ENCODE measurements at places on chromosomes 7 and 10.

DNA sequence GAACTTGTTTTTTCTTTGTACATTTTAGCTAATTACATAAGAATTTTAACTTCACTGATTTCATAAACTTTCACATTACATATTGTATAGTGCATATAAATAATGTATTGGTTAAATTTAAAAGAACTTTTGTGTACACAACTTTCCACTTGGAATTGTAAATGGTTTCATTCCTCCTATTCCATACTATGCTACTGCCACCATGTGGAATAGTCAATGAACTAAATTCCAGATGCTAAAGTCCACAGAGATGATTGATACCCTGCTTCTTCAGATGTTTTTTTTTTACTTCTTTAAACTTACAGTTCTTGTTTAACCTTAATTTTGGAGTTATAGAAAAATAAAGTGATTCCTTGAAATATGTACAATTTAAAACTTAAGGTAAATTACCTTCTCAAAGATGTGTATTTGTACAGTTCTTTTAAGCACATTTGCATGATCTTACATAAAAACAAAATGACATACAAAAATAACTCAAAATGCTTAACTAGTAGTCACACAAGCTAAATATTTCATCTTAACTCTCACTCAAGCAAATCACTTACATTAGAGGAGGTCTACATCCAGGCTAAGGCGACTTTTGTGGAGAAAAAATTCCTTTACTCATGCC lies 247.6 kb upstream of the HGF start:
- DNase-seq, result no peak

DNA sequence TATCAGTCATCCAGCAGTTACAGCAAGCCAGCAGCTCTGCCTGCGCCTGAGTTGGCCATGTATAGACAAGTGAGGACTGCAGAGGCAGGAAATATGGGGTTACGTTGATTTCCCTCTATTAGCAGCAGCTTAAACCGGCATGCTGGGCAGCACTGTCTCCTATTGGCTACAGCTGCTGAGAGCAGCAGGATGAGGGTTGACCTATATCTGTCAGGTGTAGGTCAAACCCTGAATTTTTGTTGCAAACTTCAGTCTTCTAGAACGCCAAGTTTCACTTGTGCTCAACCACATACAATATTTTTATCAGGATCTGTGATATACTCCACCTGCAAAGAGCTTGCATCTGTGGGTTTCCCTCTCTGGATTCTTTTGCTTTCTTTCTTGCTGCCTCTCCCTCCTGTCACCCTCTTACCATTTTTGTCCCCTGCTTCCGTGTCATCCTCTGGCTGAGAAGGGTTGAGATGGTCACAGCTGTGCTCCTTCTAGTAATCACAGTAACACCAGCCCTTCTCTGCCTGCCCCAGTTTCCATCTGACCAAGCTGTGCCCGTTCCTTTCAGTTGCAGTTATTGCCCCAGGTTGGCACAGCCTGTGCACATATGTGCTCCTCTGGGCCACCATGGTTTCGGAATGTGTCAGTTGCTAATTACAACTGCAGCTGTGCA lies 23.8 kb upstream of the GLCCI1 start:
- DNase-seq, result no peak

- DNase-seq, result no peak
Observed at GRCh38 chr7:73978661-73979563, 49.1 kb upstream of the ELN start.

- DNase-seq, result no peak
Observed at GRCh38 chr10:89921403-89921802, 220.0 kb downstream of the KIF20B start.

DNA sequence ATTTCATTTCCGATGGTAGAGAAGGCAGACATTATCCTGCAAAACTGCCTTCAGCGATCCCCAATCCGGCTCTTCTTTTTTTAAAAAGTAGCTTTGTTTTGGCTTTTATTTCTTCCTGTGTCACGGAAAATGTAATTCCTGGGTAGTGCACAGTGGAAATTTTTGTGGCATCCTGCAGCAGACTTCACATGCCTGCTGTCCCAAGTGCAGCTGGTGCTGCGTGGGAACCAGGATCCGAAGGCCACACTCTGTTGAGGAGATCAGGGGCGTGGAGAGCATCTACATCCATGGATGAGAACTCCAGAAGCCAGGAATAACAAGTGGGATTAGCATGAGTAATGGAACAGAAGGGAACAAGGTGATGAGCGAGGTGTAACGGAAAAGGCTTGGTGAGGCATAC lies 4.6 kb downstream of the VWA2 start:
- no peak for DNase-seq

- no peak for DNase-seq
Observed at GRCh38 chr7:2673934-2674333, 14.1 kb upstream of the AMZ1 start.

- peak; percentile 61 for DNase-seq
Observed at GRCh38 chr10:77746047-77746707, 108.6 kb upstream of the KCNMA1 start.

- peak; percentile 24 for DNase-seq
Observed at GRCh38 chr10:103493916-103494877, 692 bp downstream of the NEURL1 start.

DNA sequence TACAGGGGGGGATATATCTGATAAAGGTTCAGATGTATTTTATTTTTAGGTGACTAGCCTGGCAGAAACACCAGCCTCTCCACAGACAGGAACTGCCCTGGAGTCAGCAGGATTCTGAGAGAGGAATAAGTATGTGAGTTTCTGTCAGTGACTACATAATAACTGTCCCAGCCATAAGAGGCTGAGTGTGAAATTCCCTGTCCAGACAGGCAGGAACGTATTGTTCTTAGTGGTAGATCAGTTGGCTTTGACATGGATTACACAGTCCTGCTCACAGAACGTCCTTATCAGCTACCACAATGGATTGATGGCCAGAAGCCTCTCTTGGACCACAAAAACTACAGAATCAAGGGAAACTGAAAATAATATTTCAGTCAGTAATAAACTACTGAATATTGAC lies 709.8 kb downstream of the PCDH15 start:
- no peak for DNase-seq

DNA sequence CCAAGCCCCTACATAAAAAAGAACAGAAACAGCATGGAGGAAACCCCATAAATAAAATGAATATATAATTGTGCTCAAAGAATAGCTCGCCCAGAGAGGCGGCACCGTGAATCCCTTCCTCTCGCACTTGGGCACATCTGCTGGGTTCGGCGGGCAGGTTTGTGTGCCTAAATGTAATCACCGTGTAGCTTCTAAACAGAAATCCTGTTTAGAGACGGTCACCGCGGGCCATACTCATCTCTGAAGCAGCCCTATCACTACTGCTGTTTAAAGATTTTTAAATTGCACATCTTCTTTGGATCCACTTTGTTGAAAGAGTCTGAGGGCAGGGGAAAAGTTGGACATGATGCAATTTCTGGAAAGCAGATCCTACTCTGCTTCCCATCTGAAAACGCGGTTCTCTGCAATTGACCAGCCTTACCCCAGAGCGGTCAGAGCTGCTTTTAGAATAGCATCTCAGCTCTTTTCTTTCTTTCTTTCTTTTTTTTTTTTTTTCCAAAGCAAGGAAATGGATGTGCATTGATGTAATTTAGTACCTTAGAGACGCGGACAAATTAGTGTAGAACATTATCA lies 6.4 kb downstream of the DRGX start:
- no peak for DNase-seq

GRCh38 chr7:89002981-89003956 lies 207.7 kb upstream of the TEX47 start:
- no peak for DNase-seq

- no peak for DNase-seq
Observed at GRCh38 chr10:133358162-133358924, 524 bp upstream of the FUOM start.

DNA sequence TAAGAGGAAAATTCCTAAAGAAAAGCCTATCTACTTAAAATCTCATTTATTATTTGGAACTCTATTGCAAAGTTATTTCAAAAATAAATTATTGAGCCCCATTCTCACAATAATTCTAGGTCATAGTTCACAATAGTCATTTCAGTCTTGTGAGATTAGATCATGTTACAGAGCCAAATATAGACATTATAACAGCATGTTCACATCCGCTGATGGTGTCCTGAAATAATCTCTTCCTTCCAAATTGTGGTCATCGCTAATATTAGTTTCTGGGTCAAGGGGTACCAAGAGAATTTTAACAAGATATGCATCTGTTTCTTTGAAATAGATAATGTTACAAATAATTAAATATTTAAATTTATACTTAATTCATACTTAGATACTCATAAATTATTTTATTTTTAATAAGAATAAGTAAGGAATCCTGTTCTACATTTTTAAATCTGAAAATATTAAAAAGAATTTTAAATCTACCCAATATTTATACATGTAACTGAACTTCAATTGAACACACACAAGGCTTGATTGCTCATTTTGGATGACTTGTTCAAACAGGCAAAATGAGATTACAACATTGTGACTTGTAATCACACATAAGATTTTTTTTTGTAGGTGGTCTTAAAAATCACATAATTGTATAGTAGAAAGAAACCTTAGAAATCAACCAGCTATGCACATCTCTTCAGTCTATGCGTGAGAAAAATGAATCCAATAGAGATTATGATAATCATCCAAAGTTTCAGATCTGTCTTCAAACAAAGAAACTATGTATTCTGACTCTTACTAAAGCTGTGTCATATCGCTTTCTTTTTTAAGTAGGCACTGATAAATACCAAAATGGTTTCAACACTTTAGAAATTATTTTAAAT lies 13.1 kb downstream of the GNAT3 start:
- DNase-seq, result no peak

DNA sequence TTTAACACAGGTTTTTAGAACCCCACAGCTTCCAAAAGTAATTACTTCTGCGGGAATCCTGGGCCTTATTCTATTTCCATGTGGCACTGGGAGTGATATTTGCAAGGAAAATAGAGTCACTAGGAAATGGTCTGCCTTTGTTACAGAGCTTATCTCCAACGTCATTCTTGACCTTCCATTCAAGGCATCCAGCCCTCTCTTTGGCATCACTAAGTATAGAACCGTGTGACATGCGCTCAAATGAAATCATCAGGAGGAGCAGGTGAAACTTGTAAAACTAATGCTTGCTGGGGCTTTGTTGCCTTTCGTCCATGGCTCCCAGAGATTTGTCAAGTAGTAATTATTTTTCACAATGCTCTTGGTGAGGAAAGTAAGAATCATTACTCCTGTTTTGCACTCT lies 73.4 kb downstream of the PAPSS2 start:
- DNase-seq, result no peak

GRCh38 chr10:26464632-26465280 lies 26.6 kb downstream of the APBB1IP start:
- no peak for DNase-seq

DNA sequence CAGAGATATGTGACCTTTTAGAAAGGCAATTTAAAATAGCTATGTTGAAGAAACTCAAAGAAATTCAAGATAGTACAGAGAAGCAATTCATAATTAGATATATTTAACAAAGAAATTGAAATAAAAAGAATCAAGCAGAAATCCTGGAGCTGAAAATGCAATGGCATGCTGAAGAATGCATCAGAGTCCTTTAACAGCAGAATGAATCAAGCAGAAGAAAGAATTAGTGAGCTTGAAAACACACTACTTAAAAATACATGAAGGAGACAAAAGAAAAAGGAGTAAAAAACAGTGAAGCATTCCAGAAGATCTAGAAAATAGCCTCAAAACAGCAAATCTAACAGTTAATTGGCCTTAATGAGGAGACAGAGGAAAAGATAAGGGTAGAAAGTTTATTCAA lies 20.0 kb downstream of the ZPBP start:
- DNase-seq, result no peak

GRCh38 chr7:30926313-30926712 lies 14.7 kb downstream of the AQP1 start:
- no peak for DNase-seq

DNA sequence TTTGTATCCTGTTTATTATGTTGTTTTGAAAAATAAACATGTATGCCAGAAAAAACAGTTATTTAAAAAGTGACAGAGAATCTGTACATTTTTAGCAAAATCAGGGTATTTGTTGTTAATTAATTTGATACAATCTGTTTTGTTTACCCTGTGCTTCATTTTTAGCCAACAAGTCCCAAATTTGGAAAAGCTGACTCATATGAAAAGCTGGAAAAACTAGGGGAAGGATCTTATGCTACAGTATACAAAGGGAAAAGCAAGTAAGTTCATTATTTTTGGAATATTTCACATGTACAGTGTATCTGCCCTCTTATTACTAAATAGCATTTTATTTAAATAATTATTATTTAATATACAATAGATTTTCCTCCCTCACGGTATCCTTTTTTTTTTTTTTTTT lies 151.4 kb downstream of the CDK14 start:
- DNase-seq, result no peak

DNA sequence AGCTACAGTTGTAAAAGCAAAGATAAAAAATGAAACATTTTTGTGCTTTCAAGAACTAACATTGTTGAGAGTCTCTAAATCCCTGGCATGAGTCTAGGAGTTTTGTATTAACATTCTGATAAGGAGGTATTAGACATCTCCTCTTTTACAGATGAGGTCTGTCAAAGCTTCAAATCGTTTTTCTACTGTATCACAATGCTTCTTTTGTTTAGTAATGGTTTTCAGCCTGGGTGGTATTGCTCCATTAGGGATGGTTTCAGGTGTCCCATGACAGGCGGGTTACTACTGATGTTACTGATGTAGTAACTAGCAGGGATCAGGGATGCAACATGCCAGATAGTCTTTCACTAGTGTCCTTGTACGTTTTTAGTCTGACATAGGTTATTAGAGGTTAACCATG lies 27.4 kb downstream of the STAM start:
- DNase-seq, result no peak

DNA sequence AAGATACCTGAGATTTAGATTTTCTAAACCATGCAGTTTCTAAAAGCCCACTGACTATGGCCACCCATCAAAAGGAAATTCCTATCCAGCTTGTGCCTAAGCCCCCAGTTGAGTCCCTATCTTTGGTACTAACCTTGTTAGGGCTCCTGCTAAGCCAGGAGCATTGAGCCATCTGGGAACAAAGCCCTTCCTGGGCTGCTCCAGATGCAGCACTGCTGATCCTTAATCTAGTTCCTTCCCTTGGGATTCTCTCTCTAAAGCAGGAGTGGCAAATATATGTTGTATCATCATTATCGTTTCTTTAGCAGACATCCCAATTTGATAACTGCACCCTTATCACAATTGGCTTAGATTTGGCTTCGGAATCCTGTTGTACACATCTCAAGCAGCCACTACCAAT lies 24.7 kb upstream of the PDLIM1 start:
- no peak for DNase-seq

DNA sequence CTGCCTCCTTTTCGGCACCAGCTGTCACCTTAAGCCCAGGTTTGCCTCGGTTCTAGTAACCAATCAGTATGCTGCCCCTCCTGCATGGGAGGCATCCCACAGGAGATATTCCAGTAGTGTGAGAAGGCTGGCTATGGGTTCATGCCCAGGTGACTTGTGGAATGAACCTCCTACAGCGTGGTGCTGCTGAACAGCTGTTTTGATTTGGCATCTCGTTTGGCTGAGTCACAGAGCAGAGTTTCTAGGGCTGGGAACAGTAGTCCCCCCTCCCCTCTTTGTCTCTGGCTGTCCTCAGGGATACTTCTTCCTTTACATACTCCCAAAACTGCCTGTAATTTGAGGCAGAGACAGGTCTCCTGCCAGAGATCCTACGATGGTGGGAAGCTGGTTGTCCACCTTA lies 16.1 kb downstream of the R3HCC1L start:
- DNase-seq, result no peak
